Hepatocyte (in vitro differentiated cells): ENCODE measurements at places on chromosomes 4 and X.

DNA sequence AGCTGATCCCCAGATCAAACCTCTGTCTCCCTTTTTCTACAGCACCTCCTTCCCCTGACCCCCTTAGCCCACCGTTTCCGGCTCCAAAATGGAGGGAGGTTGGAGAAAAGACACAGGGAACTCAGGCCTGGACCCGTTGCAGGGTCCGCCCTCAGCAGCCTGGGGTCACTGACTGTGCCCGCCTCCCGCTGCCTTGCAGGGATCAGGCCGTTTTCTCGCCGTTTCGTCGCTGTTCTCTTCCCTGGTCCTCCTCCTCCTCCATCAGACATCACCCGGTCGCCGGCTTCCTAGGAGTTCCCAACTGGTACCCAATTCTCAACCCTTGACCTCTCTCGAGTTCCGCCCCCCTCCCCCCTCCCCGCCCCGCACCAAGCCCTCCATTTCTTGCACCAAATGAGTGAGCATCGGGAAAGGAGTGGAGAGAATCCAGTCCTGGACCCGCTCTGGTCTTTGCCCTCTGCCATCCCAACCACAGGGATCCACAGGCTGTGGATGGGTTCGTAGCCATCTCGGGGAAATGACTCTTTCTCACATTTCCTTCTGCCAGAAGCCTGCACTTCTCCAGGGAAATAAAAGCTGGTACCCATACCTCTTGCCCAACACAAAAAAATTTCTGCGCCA is 493 bp downstream of the TCEAL5 start:
- no peak for DNase-seq

- peak; percentile 59 for DNase-seq
Observed at GRCh38 chr4:151409470-151410313, 716 bp downstream of the FHIP1A start.

DNA sequence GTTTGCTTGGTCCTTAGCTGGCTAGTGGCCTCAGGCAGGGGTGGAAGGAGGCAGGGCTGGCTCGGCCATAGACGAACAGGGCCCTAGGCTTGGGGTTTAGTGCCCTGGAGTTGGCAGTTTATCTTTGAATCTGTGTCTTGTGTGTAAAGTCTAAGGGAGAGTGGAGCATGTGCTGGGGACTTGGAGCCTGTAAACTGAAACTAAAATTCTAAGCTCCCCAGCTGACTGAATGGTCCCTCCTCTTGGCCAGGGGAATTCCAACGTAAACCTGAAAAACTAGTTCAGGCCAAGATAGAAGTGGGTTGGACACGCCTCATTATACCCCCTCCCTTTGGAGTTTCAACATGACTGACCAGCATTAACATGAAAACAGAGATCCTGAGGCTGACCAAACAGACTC is 46.1 kb upstream of the GPR78 start:
- peak; percentile 89 for DNase-seq

DNA sequence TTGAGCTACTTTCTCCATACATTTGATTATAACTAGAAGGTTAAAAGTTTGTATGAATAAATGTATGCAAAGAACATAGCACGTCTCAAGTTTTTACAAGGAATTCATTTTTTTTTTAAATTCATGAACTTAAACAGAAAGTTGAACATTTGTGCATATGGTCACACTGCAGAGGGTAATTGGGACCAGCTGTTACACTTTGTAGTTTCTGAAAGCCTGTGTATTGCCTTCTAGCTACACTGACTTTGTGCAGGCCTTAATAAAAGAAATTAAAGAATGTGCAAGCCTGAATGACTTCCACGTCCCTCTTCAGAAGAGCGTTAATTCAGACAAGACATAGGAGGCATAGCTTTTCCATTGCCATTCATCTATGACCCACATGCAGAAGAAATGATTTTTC is 153.1 kb upstream of the PCDH18 start:
- no peak for DNase-seq

- no peak for DNase-seq
Observed at GRCh38 chr4:146132445-146132844, 43.1 kb upstream of the LSM6 start.

- DNase-seq, result peak; percentile 38
Observed at GRCh38 chr4:60724623-60725022, 475.5 kb upstream of the ADGRL3 start.

DNA sequence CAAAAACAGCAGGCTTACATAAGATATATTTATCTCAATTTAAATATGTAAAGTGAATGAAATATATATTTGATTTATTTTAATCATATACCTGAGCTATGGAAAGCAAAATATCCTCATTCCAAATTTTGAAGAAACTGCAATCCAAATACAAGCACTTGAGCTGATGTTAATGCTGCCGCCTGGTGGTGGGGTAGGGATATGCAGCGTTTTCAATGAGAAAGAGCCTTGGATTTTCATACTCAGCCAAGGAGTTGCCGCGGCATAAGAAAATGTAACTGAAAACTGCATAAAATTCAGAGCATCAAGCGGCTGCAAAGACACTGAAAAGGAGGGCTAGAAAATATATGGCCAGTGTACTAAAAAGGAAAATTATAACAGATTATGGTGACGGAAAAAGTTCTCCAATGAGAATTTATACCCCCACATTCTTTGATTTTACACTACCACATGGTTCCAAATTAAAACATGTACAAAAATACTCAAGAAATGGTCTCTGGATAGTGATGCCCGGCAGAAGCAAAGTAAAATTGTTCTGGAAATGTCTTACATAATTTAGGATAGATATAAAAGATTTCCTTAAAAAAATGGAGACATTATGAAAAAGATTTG is 660.3 kb upstream of the PITX2 start:
- peak; percentile 68 for DNase-seq
